ENCODE measurements at places on chromosomes 6 and 20.

DNA sequence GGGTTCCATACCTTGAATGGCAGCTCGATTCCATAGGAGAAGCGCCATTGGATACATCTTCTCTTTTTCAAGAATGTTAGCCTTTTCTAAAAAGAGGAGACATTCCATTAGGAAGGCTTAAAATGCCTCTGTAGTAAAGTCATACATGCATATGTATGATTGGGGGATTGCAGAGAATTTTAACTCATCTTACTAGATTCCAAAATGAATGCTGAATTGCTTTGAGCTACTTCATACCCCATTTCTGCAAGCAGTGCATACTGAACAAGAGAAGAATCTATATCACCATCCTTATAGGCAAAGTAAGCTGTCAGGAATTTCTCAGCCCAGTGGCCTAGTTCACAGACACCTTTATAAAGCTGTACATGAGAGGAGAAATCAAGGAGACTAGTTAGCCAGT is 80.3 kb downstream of the NDUFAF5 start:
- DNase-seq = no peak

DNA sequence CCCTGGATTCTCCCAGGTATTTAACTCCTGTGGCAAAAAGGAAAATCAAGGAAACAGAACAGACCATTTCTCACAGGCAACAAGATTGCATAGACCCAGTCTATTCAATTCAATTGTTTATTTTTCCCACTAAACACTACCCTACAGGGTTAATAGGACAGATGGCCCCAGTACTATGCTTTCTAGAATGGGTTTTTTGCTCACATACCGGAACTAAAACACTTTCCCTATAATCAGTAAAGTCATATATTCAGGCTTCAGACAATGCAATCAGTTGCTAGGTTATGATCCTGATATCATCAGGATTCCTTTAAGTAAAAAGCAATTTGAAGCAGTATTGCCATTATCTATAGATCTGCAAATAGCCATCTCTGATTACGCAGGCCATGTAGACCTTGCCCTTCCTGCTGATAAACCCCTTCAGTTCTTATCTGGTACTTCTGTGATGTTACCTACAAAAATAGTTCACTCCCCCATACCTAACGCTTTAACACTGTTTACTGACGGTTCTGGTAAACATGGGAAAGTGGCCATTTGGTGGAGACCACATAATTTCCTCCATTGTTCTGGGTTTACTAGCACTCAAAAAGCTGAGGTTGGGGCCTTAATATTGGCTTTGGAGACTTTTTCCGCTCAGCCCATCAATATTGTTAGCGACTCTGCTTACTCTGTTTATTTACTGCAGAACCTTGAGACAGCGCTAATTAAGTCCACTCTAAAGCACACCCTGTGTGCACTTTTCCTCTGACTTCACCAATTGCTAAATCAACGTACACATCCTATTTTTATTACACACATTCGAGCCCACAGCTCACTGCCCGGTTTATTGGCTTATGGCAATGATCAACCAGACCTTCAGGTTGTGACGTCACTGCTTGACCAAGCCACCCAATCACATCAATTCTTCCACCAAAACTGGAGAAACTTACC is 666.0 kb downstream of the PHF3 start:
- no peak for DNase-seq

- no peak for DNase-seq
These were observed 237.8 kb upstream of the THEMIS start for GRCh38 chr6:128138694-128139093.

DNA sequence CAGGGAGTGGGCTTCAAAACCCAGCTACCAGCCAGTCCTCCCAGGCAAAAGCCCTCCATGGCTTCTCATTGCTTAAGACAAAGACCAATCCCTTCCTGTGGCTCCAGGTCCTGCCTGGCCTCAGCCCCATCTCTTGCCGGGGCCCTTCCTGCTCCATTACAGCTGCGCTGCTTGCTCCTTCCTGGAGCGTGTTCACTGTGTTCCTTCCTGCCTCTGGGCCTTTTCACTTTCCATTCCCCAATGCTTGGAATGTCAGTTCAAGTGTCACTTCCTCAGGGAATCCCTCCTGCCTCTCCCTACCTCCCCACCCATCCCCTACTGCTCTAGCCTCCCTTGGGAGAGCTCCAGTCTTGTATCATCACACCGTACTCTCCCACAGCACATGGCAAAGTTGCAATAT is 11.1 kb upstream of the ITPR3 start:
- DNase-seq = no peak

DNA sequence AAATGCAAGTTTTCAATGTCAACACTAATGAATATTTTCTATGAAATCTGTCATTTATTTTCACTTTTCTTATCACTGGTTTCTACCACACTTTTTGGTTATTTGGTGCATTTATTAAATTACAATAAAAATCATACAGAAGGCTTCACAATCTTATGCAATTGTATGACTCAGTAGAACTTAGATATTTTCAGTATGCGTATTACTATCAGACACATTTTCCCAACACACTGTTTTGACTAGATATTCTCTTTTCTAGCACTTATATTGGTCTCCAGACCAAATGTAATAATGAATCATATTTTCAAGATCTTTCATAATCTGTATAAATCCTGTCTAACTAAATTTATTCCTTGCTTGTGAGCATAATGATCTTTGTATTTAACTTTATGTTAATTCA is 74.1 kb downstream of the FAM83B start:
- no peak for DNase-seq

DNA sequence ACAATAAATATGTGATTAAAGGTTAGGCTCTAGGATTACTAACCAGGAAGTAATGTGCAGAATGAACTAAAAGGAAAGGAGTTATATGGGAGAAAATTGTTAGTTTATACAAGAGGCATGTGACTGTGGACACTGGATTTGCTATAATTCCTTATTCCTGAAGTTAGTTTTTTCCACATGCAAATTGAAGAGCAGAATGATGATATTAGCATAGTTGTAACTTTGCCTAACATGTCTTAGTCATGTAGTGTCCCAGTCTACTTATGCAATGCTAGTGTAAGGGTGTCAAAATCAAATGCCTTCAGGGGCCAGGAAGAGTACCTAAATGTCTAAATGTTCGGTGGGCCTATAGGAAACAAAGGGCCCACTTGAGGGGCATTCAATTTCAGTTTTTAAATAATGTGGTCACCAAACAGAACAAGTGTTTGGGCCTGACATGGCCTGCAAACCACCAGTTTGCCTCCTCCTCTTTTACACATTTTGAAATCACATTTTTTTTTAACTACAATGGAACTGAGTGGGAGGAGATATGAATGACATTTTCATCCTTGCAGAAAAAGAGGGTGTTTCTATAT is 28.0 kb upstream of the CEP85L start:
- DNase-seq = no peak

DNA sequence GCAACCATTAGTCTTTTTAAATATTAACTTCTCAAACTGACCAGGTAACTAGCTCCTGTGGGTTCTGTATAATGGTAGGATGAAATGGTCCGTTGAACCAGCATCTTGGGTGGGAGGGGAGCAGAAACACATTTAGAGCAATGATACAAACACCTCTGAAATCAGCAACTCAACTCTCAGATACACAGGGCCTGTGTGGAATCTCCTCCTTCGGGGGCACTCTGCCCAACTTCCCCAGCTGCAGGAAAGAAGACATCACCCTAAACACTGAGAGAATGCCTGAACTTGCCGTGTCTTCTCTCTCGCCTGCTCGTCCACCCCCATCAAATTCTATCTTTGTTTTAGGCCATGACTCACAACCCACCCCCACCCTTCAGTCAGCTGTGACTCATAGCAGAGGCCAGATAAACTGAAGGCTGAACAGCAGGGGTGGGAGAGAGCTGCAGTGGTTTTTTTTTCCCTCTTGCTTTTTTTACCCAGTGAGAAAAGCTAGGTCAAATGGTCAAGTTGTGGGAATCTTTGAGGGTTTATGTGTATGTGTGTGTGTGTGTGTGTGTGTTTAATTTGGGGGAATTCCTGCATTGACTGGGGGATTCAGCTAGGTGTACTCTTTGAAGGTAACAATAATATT is 593.4 kb upstream of the JAG1 start:
- peak; percentile 56 for DNase-seq

- no peak for DNase-seq
These were observed 48.8 kb upstream of the TSHZ2 start for GRCh38 chr20:52923123-52923937.

DNA sequence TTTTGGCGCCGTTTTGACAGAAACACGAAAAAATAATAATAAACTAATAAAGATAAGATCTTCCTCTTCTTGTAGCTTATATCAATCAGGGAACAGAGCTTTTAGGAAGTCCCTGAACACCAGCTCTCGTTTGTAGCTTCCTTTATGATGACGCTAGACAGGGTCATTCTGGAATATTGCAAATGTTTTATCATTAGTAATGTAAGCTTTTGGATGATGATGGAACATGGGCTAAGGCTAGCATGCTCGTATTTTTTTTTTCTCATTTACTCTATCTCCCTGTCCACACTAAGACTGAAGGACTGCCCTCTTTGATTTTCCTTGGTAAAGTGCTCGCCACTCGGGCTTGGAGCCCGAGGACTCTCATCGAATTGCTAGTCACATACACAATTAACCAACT is 22.1 kb upstream of the POM121L2 start:
- DNase-seq = no peak

GRCh38 chr6:36028877-36029324 is 1.3 kb downstream of the MAPK14 start:
- DNase-seq = peak; percentile 85

DNA sequence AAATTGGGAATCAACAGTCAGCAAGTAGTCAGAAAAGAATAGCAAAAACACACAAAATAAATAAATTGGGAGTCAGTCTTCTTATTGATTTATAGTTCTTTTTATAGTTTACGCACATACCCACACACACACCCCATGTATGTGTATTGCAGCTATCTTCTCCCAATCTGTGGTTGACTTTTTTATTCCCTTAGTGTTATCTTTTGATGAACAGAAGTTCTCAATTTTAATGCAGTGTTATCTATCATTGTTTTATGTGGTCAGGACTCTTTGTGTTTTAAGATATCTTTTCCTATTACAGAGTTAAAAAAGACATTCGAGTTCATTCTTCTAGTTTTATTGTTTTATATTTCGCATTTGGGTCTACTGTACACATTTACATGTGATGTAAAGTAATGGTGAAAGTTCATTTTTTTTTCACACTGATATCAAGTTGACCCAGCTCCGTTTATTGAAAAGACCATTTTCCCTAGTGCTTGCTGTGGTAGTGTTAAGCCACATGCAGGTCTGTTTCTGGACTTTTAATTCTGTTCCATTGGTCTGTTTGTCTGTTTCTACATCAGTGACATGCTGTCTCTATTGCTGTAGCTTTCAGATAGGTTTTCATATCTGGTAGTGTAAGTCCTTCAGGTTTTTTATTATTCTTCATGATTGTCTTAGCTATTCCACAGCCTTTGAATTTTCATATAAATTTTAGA is 78.4 kb downstream of the ZFAND3 start:
- no peak for DNase-seq

GRCh38 chr6:167933290-167933689 is 64.2 kb upstream of the KIF25 start:
- DNase-seq = no peak

GRCh38 chr6:151005896-151006632 is 140.6 kb downstream of the MTHFD1L start:
- DNase-seq = no peak

GRCh38 chr6:14506656-14507246 is 389.2 kb downstream of the CD83 start:
- no peak for DNase-seq

- peak; percentile 83 for DNase-seq
These were observed 16.4 kb upstream of the KIFC1 start for GRCh38 chr6:33375143-33375671.

DNA sequence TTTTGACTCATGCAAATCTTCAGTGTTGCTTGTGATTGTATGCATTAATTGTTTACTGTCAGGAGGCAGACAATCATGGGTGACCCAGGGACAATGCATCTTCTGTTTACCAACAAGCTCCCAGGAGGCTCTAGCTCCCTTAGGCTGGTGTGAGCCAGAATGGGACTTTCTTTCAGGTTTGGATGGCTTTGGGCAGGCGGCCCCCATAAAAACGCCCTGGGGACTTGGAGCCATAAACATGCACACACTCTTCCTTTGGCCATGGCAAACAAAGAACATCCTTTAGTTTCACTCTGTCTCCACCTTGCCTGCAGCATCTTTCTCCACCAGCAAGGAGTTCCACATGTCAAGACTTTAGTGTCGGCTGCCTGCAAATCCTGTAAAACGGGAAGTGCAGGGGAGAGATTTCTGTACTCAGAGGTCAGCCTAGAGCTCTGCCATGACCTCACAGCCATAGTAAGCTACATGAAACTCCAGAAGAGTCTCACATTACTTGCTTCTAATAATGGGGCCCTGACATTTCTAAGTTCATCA is 127.6 kb downstream of the MAP3K7 start:
- DNase-seq = no peak

- no peak for DNase-seq
These were observed 103.5 kb downstream of the JARID2 start for GRCh38 chr6:15349379-15349778.

- no peak for DNase-seq
These were observed 45.0 kb upstream of the IRF4 start for GRCh38 chr6:346386-347030.

DNA sequence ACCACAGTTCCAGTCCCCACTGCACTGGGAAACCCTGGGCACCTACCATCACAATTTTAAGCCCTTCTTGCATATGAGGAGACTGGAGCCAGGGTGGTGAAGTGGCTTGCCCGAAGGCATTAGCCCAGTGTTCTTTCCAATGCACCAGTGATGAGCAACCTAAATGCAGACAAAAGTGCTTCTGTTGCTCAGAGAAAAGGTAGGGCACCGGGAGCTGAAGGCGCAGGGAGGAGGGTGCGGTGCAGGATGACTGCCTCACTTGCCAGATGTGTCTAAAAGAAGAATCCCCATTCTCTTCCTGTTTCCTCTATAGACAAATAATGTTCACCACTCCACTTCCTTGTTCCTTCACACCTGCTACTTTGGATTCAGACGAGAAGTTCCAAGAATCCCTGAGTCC is 86.5 kb downstream of the QRSL1 start:
- no peak for DNase-seq

- DNase-seq = no peak
These were observed 191.6 kb upstream of the SUPT3H start for GRCh38 chr6:45569210-45569945.

GRCh38 chr20:45266977-45267376 is 12.6 kb upstream of the SLPI start:
- DNase-seq = no peak

- no peak for DNase-seq
These were observed 8.6 kb downstream of the OR10C1 start for GRCh38 chr6:29447670-29448069.

- DNase-seq = no peak
These were observed at the start of gene NKX2-2 for GRCh38 chr20:21513881-21514540. NKX2-2 (minus strand) TSS chr20:21514064; CDS start chr20:21513669, 395 bp downstream.

Data from left cardiac atrium (tissue), 4 donors.